Neural progenitor cell (in vitro differentiated cells): ENCODE measurements at places on chromosomes 6 and 20. TPM values are rescaled to one million over a fixed set of nuclear protein-coding genes. Genes with fewer than 3 reads are reported as not detected.

Gene MRPS18A
- total RNA-seq, result 34.5 and 52.7 TPM in 2 replicates

Gene UBE2C
- total RNA-seq, result 325 and 442 TPM in 2 replicates

Gene LGSN
- 0.09 and 0.40 TPM in 2 replicates for total RNA-seq

Gene HTR1B
- not detected in 2 replicates for total RNA-seq

Gene BCAS4
- 15.3 and 24.1 TPM in 2 replicates for total RNA-seq

Gene MED23
- total RNA-seq, result 28.2 and 37.3 TPM in 2 replicates

Gene TRDN
- total RNA-seq, result 0.06 TPM in 1 of 2 replicates, not detected in the other

GRCh38 chr6:149723771-149724417, 6.0 kb upstream of the LATS1 start:
- peak; percentile 58 for DNase-seq

GRCh38 chr6:144326393-144326792, 41.3 kb downstream of the UTRN start:
- DNase-seq, result no peak

DNA sequence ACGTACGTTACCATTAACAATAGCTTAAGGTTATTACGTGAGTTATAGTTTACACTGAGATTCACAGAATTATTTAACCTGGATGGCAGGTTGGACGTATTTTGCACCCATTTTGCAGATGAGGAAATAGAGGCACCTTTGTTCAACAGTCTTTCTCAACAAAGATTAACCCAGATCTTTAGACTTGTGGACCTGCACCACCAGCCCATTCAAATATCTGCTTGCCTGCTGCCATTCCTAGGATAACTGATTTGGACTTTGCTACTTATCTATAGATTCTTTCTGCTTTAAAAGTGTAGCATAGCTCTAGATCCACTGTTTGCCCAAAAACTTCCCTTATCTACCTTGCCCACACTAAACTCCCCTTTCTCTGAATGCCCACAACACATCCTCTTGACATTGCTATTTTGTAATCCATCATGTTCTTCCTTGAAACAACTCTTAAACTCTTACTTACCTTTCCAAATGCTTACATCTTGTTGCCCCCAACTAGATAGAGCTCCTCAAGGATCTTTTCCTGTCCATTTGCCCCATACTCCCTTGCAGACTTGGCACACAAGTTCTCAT, 56.4 kb upstream of the TNFAIP3 start:
- DNase-seq, result no peak

GRCh38 chr6:42411406-42411805, 40.3 kb downstream of the TRERF1 start:
- no peak for DNase-seq

DNA sequence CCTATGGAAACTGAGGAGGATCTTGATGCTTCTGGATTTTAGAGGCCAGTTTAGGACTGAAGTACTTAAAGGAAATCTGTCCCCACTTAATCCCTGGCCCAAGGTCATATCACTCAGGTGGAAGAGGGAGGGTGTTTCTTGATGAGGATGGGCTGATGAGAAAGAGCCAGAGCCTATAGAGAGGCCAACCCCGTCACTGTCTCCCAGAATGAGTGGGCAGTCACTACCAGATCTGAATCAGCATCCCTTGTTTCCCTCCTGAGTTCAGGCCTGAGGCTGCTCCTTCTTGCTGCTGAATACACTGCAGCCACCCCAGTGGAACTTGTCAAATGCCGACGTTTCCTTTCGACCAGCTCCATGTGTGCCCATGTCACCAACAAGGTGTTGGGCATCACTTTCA, 14.8 kb downstream of the ARMC12 start:
- no peak for DNase-seq

DNA sequence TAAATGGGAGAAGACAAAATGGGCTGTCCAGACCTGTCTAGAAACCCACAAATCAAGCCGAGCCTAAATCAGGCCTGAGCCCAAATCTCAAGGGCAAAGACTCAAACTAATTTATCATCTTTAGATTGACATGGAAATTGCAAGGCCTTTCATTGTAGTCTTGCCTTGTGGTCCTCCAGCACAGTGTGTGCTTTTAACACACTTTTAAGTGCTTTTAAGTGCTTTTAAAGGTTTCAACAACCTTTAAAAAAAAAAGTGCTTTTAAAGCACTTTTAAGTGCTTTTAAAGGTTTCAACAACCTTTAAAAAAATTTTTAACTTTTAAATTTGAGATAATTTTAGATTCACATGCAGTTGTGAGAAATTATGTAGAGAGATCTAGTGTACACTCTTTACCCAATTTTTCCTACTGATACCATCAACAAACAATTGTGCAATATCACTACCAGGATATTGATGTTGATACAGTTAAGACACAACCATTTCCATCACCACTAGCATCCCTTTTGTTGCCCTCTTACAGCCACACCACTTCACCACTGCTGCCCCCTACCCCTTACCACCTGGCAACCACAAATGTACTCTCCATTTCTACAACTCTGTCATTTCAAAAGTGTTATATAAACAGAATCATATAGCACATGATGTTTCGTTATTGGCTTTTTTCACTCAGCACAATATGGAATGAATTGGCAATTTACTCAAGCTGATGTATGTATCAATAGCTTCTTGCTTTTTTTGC, 23.1 kb upstream of the DCBLD1 start:
- DNase-seq, result no peak

- DNase-seq, result peak; percentile 25
Observed at GRCh38 chr6:38806271-38806670, 91.2 kb downstream of the DNAH8 start.

GRCh38 chr6:36443471-36444428, 950 bp downstream of the KCTD20 start:
- peak; percentile 48 for DNase-seq

DNA sequence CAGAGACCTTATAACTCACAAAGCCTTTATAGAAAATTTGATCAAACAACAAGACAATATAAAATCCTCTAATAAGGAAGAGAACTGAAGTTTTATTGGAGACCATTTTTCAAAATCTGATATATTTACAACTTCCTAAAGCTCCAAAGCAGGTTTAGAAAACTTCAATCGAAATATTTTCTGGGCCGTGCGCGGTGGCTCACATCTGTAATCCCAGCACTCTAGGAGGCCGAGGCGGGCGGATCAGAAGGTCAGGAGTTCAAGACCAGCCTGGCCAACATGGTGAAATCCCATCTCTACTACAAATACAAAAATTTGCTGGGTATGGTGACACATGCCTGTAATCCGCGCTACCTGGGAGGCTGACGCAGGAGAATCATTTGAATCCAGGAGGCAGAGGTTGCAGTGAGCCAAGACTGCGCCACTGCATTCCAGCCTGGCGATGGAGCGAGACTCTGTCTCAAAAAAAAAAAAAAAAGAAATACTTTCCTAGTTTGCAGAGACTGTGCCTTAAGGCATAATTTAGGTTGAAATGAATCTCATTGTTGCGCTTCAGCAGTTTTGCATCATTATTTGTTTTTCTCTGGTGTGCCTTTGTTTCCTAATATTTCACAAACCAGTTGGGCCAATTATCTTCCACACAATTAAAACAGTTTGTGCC, 60.6 kb upstream of the ASIP start:
- DNase-seq, result no peak

DNA sequence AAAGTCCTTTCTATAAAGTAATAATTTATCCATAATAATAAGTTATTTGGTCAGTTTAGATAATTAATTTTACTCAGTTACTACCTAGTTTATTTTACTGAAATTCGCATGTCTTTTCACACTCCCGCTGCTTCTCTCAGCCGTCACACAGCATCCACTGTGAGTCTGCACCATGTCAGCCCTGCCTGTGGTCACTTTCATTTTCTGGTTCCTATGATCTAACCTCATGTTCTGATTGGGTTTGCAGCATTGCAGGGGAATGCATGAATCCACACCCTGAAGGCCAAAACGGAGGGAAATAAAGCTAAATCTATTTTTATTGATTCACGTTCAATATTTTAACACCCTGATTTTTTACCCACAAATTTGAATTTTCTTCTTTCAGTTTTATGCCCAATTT, 47.4 kb downstream of the PDE10A start:
- no peak for DNase-seq

GRCh38 chr20:25043499-25044260, 14.3 kb downstream of the ACSS1 start:
- DNase-seq, result no peak

GRCh38 chr20:11867291-11867919, 50.3 kb upstream of the BTBD3 start:
- DNase-seq, result no peak

DNA sequence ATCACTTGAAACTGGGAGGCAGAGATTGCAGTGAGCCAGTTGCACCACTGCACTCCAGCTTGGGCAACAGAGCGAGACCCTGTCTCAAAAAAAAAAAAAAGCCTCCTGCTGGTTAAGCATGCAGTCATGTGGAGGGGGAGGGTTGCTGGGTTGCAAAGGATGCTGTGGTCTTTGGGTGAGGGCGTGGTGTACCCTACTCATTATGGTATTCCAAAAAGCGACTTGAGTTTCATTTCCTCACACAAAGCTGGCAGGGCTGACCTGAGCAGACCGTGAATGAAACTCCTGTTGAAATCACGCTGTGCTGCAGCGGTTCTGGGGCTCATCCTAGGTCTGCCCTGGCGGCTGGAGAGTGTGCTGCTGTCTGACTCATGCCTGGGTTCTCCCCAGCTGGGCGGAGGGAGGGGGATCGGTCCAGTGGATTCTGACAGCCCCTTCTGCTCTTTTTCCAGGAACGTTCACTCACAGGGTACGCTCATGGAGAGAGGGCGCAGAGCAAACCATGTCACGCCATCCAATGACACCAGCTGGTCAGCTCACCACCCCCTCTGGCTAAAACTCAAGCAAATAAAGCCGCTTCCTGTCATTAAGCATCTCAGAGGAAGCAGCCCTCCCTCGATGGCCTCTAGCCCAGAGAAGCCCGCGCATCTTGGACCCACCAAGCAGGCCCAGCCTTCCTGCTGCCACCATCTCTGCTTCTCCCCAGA, 166.2 kb downstream of the SCML4 start:
- DNase-seq, result no peak
